Activated CD4-positive, alpha-beta T cell treated with anti-CD3 and anti-CD28 coated beads, Interleukin-2, amount 50 U/mL, for 24 hours (primary cell): ENCODE measurements at places on chromosomes 5 and 9.

DNA sequence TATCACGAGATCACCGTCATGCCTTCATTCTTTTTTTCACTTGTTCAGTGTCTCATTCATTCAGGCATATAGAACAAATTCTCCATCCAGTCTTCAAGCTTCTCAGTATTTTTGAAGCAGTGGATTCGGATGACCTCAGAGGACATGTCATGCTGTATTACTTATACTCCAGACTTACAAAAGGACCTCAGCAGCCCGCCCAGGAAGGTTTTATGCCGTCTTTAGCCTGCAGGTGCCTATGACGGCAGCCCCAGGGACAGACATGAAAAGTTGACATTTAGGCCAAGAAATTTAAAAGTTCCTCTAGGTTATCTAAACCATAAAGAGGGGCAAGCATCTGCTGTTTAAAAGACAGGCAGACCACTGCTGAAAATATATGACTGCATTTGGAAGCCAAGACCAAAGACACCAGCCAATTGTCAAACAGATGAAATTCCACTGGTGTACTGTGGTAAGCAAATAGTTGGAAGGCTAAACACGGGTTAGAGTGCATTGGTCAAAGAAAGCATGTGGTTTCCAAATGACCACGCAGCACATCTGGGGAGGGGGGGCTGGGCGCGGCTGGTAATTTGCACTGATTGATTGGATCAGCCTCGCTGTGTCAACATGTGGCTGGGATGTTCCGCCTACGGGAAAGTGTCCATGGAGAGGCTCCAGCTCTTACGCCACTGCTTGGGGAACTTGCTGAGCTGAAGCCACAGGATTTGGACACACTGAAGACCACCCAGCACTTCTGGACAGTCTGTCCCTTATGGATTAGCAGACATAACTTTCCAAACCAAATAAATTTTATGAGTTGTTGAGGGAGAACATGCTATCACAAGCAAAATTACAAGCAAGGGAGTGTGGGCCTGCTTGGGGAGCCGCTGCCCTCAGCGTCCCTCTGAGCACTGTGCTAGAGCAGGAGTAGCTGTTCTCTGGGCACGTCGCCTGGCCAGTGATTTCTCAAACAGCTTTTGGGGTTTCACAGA, 173.6 kb downstream of the FANCC start:
- no peak for DNase-seq

GRCh38 chr9:112659906-112660305, 58.0 kb downstream of the INIP start:
- no peak for DNase-seq

- DNase-seq: no peak
Measured at GRCh38 chr5:60339691-60340201, 360.2 kb downstream of the DEPDC1B start.

DNA sequence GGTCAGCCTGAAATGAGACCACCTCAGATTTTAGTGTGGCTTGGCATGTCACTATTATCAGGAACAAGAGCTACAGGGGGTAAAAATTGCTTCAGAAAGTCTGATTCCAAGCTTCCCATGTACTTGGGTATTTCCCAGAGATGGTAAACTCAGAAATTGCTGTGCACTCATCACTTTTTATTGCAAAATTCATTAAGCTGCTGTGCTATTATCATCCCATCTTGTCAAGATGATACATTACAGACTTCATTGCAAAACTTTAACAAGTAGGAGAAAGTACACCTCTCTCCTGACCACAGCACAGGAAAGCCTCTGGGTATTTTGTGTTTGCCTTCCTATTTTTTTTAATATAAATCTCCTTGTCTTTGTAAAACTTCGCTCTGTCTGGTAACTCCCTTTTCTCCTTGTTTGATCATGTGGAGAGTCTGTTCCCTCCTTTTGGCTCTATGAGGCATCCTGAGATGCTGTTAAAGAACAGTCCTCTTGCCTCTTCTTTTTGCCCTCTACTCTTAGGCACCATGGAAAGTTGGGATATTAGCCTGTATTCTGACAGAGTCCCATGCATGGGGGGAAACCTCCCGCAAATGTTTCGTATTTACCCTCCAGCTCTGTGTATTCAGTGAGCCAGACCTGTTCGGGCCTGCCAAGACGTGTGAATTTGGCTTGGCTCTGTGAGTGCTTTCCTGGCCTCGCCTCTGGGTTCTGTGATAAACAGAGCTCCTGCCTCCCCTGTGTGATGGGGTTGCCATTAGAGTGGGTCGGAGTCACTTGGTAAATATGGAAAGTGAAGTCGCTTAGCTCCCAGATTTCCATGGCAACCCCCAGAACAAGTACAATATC, 260.7 kb downstream of the NR3C1 start:
- no peak for DNase-seq

- DNase-seq: no peak
Measured at GRCh38 chr5:157459715-157460599, at the start of gene NIPAL4. Gene NIPAL4 (plus strand): TSS chr5:157460213. CDS start chr5:157460321, 108 bp downstream.

DNA sequence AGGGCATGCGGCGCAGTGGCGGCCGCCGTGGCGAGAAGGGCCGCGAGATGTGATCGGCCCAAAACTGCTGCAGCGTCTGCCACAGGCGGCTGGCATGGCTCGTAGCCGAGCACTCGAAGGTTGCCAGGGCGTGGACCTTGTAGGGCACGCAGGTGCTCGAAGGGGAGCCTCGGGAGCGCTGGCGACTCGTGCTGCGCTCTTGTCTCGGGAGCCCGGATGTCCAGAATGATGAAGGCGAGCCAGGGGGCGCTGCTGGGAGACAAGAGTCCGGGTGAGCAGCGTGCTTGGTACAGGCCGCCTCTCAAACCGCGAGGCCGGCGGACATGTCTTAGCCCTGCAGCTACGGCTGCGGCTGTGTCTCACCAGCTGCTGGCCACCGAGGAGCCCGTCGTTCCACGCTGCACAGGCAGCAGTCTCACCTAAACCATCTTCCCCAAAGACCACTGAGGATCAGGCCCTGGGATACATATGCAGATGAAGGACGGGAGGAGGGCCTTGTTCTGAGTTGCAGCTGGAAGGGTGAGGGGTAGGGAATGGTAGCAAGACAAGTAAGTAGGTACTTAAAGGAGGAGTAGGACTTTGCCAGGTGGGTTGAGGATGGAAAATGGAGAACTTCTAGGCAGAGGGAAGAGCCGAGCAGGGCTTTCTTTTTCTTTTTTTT, 1.7 kb downstream of the CBY3 start:
- peak; percentile 28 for DNase-seq

- DNase-seq: no peak
Measured at GRCh38 chr5:149749481-149750365, 19.6 kb downstream of the PPARGC1B start.

- no peak for DNase-seq
Measured at GRCh38 chr9:99811172-99811571, 10.5 kb upstream of the NR4A3 start.

DNA sequence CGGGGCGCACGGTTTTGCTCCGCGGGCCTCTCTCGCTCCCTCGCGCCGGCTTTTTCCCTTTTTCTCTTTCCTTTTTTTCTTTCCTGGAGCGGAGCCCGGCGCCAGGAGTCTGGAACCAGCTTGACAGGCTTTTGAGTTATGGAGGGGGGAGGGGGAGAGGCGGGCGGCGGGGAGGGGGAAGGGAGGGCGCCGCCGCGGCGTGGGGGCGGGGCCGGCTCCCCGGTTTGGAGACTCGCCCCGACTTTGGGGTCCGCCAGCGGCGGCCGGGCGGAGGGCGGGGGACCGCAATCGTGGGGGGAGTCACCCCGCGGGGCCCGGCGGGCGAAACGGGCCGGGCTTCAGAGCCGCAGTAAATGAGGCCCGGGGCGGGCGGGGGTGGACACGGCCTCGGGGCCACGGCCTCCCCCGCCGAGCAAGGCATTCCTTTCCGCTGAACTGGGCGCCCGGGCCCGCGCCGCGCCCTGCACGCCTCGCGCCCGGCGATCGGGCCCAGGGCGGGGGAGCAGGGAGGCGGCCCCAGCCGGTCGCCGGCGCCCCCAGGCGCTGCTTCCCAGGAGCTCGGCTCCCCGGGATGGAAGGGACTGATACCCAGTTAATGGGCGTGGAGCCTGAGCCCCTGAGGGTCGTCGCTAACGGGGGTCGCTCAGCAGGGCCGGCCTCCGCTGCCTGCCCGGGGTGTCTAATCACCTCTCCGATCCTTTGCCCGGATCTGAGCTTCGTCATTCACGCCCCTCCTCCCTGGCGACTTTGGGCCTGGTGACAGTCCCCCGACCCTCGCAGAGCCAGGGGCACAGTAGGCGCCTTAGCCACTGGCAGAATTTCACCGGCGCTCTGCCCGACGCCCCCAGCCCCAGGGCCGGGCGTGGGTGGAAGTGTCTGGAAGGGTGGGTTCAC, 138.1 kb downstream of the C9orf50 start:
- DNase-seq: no peak

DNA sequence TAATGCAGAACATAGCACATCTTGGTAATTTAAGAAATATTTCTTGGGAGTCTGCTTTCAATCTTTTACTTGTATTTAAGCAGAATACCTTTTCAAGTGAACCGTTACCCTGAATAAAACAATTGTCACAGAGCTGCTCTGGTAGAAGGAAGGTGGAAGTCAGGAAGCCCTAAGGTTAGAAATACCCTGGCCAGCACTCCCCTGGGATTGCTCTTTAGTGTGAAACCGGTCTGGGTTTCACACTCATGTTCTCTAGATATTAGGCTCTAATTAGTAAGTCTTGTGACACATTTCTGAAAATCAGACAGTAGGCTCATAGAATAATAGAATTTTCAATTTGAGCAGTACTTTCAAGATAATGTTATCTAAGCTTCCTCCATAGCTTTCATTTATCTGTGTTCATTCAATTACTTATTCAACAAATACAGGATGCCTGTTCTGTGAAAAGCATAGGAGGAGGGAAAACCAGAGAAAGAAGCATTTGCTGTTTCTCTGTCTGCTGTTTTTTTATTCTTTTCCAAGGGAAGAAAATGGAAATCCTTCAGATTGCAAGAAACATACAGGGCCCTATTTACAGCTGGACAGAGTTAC, 825.5 kb downstream of the TLR4 start:
- DNase-seq: no peak

- no peak for DNase-seq
Measured at GRCh38 chr5:124677374-124678351, 68.8 kb downstream of the ZNF608 start.

- DNase-seq: no peak
Measured at GRCh38 chr5:120872297-120872696, 408.2 kb downstream of the PRR16 start.

GRCh38 chr5:40166802-40167201, 512.9 kb upstream of the PTGER4 start:
- DNase-seq: no peak

GRCh38 chr9:133937120-133937519, 55.0 kb downstream of the VAV2 start:
- no peak for DNase-seq

DNA sequence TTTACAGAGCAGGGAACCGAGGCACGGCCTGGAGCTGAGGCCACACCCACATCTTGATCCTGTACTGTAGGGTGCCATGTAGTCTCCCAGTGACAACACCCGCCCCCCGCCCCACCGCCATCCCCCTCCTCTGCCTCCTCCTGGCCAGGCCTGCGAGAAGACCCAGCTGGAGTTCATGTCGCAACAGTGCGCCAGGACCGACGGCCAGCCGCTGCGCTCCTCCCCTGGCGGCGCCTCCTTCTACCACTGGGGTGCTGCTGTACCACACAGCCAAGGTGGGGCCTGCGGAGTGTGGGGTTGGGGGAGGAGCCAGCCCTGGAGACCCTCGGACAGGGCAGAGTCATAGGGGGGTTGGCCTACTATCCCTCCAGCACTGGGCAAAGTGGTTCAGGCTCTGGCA, 14.5 kb downstream of the ADAMTS13 start:
- no peak for DNase-seq

DNA sequence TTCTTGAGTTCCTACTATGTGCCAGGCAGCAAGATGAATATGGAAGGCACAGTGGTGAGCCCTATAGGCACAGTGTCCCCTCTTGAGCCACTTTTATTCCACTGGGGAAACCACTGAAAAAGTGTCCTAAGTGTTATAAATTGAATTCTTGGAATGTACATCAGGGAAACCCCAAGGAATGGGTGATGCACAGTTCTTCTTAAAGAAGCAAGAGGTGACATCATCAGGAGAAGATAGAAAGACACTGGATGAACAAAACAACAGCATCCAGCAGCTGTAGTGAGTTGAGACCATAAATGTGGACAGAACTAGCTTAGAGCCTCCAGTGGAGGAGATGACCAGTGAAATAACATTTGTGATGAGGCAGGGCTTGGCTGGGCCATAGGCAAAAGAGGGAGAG, 199.2 kb upstream of the ANKRD55 start:
- DNase-seq: no peak

DNA sequence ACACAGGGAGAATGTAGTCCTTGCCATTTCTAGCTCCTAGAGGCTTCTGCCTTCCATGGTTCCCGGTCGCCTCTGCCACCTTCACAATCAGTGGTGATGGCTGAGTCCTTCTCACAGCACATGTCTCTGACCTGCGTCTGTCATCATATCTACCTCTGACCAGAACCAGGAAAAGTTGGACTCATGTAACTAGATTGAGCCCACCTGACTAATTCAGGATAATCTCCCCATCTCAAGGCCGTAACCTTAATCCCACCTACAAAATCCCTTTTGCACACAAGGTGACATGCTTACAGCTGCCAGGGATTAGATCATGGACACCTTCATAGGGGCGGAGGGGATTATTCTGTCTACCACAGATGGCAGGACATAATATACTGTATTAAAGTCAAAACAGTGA, 375.6 kb downstream of the ICE1 start:
- no peak for DNase-seq

DNA sequence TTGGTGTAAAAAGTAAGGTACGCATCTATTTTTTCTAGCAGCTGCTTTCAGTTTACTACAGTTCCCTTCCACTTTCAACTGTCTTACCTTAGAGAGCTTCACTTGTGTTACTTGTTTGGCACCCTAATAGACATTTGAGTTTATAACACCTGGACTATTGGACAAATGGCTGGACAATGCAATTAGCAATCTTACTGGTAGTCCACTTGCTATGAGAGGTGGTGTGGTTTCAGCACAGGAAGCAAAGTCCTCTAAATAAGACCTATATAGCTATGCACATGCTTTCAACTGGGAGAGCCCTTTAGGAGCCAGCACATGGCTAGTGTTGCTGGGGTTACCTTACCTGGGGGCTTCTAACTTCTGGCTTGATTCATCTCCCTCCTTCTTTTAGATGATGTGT, 119.6 kb upstream of the RANBP3L start:
- no peak for DNase-seq

DNA sequence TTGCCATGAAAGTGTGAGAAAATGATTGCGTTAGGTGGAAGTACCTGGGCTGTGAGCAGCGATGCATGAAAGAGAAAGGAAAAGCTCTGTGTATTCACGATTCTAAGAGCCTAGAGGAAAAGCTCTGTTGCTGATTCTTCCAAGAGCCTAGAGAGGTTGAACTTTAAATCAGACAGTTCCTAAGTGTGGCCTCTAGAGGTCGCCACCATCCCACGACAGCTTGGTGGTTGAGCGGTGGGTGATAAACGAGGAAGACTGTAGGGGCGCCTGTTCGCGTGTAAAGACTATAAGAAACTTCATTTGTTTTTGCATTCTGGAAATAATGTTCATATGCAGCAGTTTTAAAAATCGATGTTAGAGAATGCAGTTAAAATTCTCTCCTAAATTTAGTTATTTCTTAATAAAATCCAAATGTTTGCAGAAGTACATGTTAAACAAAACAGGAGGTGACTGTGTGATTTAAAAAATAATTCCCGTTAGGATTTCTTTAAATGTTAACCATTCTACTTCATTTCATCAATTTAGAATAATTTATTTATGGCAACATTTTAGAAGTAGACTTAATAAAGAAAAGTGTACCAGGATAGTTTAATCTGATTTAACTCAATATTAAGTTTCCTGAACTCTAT, 107.7 kb downstream of the TENT4A start:
- peak; percentile 15 for DNase-seq

GRCh38 chr9:7081065-7081600, 323.4 kb downstream of the KDM4C start:
- DNase-seq: no peak

- DNase-seq: no peak
Measured at GRCh38 chr9:87359958-87360601, 137.6 kb upstream of the DAPK1 start.
